ENCODE measurements at places on chromosomes 1 and 21.
A peak's percentile ranks its signal among the peaks of the same experiment; 100 is the strongest.

- DNase-seq = no peak
These were observed 223.4 kb downstream of the DSCAM start for GRCh38 chr21:40623528-40623927.

- peak; percentile 32 for DNase-seq
These were observed 284.0 kb downstream of the DUSP10 start for GRCh38 chr1:221457685-221458446.

DNA sequence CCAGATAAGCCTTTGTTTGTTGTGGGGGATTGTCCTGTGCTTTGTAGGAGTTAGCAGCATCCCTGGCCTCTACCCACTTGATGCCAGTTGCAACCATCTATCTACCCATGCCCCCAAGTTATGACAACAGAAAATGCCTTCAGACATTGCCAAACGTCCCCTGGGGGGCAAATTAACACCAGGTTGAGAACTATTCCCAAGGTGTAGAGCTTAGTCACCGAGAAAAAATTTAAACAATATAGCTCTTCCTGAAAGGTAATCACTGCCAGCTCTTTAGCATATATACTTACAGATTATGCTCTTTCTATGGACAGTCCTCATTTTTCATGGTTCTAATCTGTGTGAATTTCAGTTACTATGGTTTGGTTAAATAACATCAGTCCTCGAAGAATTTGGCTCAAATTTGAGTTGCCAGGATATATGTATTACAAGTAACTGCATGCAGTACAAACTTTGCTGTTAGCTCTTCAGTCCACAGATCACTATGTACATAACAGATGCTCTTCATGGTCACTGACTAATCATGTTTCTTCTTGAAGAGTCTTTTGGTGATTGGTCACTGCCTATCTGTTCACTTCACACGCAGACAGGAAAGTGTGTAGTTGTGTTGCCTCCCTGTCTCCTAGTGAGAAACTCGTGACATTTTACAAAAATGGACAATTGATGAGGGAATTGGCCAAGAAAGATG is 25.2 kb downstream of the MAPKAPK2 start:
- DNase-seq = peak; percentile 37

DNA sequence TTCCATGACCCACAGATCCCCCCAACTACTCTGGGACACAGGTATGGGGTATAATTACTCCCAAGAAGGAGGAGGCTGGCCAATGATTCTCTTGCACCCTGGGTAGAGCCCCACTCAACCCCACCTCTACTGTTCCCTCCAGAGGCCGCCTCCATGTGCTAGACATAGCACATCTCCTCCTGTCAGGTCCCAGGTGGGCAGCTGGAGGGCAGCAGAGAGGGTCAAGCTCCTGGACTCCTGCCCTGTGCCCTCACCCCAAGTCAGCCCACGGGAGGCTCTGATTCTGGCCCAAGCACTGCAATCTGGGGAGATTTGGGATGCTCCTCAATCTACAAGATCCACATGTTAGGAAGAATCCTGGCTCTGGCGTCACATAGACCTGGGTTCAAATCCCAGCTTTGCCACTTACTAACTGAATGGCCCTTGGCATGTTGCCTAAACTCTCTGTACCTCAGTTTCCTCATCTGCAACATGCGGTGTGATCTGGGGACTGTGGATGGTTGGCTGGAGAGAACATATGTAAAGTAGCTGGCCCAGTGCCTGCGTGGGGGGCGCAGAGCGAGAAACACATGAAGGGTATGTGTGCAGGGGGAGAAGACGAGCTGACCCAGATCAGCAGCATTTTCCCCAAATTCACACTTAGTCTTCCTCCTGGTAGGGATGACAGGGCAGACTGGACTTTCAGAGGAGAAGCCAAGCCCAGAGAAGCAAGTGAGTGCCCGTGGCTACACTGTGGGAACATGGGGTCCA is 23.2 kb downstream of the TNNT2 start:
- DNase-seq = no peak

Data from fibroblast of skin of abdomen (primary cell).